CD4-positive, alpha-beta T cell (primary cell): ENCODE measurements at places on chromosomes 1 and 21.

DNA sequence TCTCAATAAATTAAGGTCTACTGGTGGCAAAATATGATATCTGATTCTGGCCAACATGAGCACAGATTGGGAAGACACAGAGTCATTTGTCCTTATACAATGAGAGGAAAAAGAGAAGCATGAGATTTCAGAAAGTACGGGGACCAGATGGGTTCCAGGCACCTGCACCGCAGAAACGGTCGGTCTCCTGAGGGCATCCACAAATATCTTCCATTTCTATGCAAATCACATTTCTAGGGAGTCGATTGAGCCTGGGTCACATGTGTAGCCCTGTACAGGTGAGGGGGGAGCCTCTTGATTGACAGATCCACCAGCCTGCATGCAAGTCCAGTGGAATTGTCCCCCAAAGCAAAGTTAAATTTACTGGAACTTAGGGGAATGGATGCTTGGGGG lies 415.6 kb downstream of the NPHP4 start:
- no peak for DNase-seq

DNA sequence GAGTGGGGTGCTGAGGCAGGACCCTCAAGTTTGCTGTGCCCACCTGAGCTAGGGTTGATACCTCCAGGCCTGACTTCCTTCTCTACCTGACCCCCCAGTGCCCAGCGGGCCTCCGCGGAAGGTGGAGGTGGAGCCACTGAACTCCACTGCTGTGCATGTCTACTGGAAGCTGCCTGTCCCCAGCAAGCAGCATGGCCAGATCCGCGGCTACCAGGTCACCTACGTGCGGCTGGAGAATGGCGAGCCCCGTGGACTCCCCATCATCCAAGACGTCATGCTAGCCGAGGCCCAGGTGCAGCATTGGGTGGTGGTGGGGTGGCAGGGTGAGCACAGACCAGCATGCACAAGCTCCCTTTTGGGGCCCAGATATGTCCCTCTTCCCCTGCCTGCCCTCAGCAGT lies 51.3 kb upstream of the KDM4A start:
- DNase-seq, result no peak

- peak; percentile 78 for DNase-seq
Observed at GRCh38 chr21:45541221-45542039, 810 bp downstream of the SLC19A1 start.

DNA sequence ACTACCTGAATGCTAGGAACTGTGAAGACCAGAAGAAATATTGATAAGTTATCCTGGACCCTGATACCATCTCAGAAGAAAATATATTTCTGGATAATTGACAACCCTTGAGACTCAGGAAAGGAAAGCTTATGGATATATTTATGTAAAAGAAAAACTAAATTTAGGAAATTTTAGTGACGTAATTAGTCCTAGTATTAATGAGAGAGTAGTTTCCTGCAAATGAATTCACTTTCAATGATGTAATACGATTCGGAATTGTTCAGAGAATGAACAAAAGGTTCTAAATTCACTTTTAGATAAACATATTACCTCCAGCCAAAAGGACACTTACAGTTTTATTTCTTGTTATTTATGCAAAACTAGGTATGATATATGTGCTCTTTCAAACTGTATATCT lies 1120.1 kb upstream of the NCAM2 start:
- no peak for DNase-seq

GRCh38 chr1:115757326-115757725 lies 11.2 kb downstream of the CASQ2 start:
- no peak for DNase-seq

DNA sequence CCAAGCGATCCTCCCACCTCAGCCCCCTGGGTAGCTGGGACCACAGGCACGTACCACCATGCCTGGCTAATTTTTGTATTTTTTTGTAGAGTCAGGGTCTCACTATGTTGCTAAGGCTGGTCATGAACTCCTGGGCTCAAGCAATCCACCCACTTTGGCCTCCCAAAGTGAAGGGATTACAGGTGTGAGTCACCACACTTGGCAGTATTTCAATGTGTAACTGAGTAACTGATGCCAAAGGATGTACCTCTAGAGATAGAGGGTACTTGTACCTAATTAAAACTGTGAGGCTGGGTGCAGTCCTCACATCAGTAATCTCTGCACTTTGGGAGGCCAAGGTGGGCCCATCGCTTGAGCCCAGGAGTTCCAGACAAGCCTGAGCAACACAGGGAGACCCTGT lies 258.7 kb upstream of the DMRTA2 start:
- DNase-seq, result no peak

- DNase-seq, result peak; percentile 38
Observed at GRCh38 chr1:100445565-100445964, 92.4 kb upstream of the GPR88 start.

- no peak for DNase-seq
Observed at GRCh38 chr1:147804942-147805723, 44.7 kb upstream of the GJA5 start.

GRCh38 chr1:30522031-30523004 lies 201.1 kb downstream of the MATN1 start:
- no peak for DNase-seq

DNA sequence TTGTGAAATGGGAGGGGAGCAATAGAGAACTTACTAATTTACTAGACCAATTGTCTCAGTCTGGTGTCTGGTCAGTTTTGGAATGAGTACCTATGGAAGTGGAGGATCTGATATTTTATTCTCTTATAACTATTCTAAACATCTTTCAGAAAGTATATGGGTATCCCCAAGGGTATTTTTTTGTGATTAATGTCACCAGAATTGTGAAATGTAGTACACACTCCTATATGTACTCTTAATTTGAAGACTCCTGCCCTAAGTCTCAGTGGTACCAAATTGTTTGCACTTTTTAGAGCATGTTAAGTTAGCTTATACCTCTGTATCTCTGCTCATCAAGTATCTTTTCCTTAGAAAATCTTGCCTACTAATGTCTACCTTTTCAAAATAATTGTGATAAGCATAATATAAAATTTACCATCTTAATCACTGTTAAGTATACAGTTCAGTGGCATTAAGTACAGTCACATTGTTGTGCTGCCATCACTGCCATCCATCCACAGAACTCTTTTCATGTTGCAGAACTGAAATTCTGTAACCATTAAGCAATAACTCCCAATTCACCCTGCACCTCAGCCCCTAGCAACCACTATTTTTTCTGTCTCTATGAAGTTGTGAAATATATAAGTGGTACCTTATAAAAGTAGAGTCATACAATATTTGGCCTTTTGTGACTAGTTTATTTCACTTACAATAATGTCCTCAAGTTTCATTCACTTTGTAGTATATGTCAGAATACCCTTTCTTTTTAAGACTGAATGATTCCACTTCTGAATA lies 40.5 kb downstream of the SLC30A7 start:
- no peak for DNase-seq

DNA sequence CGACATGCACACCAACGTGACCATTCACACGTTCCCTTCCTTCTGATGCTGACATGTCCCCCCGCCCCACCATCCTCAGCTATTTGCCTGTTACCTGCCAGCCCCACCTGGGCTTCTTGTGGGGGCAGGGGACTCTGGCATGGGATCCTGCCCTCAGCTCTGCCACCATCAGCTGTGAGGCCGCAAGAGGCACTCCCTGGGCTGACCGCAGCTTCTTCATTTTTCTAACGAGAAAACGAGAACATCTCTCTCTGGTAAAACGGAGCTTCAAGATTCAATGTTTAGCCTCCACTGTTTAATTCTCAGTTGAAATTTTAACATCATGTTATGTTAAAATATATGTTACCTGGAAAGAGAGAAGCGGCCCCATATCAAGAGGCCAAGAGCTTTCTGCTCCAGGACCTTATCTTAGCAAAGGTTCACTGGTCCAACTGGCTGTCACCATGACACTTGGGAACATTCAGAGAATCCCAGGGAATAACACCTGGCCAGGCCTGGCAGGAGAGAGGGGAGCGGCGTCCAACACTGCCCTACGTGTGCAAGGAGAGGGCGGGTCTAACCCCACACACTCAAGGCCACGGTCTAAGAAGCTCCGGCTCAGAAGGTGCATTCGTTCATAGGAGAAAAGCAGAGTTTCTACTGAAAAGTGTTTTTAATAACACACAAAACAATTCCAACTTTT lies 51.3 kb downstream of the HLCS start:
- no peak for DNase-seq

GRCh38 chr1:41377397-41377796 lies 16.2 kb downstream of the FOXO6 start:
- DNase-seq, result no peak

GRCh38 chr1:19484338-19484797 lies 971 bp downstream of the CAPZB start:
- peak; percentile 38 for DNase-seq

GRCh38 chr1:14742181-14742980 lies 143.9 kb downstream of the KAZN start:
- no peak for DNase-seq

DNA sequence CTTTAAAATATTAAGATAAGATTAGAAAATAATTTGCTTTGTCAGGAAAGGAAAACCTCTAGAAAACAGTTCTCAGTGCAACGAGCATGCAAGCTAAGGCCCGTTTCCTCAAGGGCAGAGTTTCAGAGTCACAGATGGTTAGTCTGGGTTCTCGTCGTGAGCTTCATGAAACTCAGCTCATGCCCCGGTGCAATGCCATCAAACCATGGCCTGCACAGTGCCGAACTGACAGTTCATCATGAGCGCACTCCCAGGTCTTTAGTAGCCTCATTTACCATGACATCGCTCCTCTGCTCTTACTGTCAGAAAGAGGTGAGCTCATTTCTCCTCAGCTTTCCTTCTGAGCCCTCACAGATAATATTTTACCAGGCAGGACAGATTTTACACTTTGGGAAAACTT lies 319.2 kb downstream of the NTNG1 start:
- DNase-seq, result no peak

DNA sequence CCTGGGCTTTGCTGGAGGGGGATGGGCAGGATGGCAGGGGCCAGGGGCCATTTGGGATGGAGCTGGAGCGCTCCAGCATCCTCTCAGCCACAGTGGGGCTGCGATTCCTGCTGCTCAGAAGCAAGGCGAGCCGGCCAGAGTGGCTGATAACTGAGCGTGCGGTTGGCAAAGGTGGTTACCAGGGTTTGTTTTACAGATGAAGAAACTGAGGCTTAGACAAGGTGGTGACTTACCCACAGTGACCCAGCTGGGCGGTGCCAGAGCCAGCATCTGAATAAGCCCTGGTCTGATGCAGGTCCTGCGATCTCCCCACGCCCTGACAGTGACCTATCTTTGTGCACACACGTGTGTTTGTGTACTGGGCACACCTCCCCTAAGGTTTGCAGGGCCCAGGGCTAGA lies 5.9 kb upstream of the PRXL2B start:
- no peak for DNase-seq

- no peak for DNase-seq
Observed at GRCh38 chr21:42201615-42202161, 17.3 kb upstream of the ABCG1 start.

DNA sequence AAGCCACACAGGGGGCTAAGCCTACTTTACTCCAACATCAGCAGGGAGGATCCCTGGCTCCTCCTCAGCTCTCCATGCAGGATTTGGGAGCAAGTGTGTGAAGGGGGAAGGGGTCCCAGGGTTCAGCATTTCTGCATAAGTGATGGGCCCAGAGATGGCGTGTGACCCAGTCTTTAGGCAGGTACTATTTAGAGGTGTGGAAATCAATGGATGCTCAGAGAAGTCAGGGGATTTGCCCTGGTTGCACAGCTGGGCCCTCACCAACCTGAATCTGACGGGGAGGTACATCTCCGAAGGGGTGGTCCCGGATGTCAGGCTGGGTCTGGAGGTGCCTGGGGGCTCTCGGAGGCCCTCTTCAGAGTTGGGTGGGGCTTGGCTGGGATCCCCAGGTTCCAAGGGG lies 6.9 kb upstream of the TCEA3 start:
- DNase-seq, result no peak

DNA sequence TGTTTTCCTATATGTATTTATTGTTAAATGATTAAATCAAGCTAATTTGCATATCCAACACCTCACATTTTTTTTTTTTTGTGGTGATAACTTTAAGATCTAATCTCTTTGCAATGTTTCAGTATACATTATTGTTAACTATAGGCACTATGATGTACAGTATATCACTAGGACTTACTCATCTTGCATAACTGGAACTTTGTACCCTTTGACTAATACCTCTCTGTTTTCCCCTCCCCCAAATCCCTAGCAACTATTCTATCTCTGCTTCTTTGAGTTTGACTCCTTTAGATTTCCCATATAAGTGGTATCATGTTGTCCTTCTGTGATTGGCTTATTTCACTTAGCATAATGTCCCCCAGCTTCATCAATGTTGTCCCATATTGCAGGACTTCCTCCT lies 9.7 kb upstream of the C1orf53 start:
- no peak for DNase-seq

DNA sequence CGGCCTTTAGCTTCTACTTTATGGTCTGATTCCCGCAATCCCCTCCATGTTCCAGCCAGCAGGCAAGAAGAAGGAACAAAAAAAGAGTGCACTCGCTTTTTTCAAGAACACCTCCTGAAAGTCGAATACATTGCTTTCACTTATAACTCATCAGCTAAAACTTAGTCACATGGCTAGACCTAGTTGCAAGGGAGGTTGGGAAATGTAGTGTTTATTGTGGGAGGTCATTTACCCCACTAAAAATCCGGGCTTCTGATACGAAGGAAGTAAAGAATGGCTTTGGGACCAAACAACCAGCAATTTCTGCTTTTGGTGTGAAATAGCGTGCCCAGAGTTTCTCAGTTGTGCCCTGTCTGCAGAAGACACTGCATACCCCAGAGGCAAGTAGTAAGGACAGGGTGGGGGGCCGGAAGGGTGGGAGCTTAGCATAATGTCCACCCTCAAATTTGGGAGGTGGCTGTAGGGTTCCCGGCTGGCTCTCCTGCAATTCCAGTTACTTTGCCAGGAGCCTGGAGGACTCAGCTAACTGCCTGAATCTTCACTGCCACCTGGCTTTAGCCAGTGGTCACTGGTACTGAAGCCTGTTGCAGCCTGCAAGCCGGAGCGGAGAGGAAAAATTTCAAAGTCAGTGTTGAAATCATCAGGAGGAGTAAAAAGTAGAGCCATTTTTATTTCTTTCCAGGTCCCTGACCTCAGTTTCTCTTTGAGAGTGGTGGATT lies 57.7 kb upstream of the F3 start:
- no peak for DNase-seq

DNA sequence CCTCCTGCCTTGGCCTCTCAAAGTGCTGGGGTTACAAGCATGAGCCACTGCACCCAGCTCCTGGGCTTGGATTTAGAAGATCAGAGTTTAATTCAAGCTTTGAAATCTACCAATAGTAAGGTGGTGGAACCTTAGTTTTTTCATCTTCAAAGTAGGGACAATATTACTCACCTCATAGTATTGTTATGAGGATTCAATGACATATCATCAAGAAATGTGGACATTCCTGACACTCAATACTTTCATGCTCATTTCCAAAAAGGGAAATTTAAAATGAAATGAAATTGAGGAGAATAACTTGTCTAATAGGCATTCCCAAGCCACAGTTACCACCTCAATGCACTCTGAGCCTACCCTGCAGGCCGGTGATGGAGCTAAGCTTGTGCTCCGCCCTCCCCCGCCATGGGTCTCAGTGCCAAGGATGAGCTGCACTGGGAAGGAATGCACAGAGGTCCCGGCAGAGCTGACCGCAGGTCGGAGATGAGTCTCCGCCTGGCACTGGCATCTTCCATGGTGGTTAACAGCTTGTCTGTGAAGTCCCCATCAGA lies 56.5 kb upstream of the BCAR3 start:
- no peak for DNase-seq

GRCh38 chr1:224644553-224645154 lies 28.5 kb downstream of the CNIH3 start:
- peak; percentile 54 for DNase-seq
